Body of pancreas (tissue), 4 donors: ENCODE measurements at places on chromosomes 6 and 20. TPM values are rescaled to one million over a fixed set of nuclear protein-coding genes. Genes with fewer than 3 reads are reported as not detected.
A peak's percentile ranks its signal among the peaks of the same experiment; 100 is the strongest.

BEND6 gene
- total RNA-seq: not detected

CCDC170 gene
- total RNA-seq: 2.1 TPM

LGSN gene
- total RNA-seq: under 0.01 TPM

- no peaks in the 10 kb centered on the region for H3K36me3 ChIP-seq
- no peak for DNase-seq
Measured at GRCh38 chr6:145483191-145483996, 251.9 kb downstream of the EPM2A start.

DNA sequence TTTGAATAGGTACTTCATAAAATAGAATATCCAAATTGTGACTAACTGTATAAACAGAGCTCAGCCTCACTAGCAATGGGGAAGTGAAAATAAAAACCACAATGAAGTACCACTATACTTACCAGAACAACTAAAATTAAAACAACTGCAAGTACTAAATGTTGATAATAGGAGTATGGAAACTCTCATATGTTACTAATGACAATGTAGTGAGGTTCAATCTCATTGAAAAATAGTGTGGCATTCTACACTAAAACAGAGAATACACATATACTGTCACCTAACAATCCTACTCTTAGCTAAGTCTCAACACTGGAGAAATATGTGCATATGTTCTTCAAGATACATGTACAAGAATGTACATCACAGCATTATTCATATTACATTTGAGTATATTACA, 132.0 kb upstream of the CARMIL1 start:
- H3K4me3 ChIP-seq: no peak overlapping the region
- H3K27ac ChIP-seq: no peak overlapping the region
- no peaks in the 10 kb centered on the region for H3K27me3 ChIP-seq
- H3K36me3 ChIP-seq: no peaks in the 10 kb centered on the region

DNA sequence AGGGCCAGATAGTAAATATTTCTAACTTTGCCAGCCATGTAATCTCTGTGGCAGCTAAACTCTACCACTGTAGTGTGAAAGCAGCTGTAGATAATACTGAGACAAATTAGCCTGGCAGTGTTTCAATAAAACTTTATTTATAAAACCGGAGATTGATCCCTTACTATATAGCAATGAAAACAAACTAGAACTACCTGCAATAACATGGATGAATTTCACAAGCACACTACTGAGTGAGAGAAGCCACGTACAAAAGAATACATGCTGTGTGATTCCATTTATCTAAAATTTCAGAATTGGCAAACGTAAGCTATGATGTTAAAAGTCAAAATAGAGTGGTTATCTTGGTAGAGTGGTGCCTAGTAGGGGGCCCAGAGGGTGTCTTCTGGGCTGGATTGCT, 198.7 kb upstream of the SGK1 start:
- peak overlapping the region; percentile 74 for H3K27ac ChIP-seq
- no peak overlapping the region for H3K4me3 ChIP-seq
- H3K27me3 ChIP-seq: no peaks in the 10 kb centered on the region
- H3K36me3 ChIP-seq: no peaks in the 10 kb centered on the region
- H3K4me1 ChIP-seq: peaks cover 48% of the 10 kb centered on the region

GRCh38 chr6:45605971-45606370, 228.2 kb upstream of the SUPT3H start:
- no peaks in the 10 kb centered on the region for H3K27me3 ChIP-seq
- no peak overlapping the region for H3K4me3 ChIP-seq
- no peaks in the 10 kb centered on the region for H3K36me3 ChIP-seq
- no peaks in the 10 kb centered on the region for H3K4me1 ChIP-seq
- DNase-seq: no peak
- H3K27ac ChIP-seq: no peak overlapping the region

- no peak overlapping the region for H3K27ac ChIP-seq
- no peak overlapping the region for H3K4me3 ChIP-seq
- no peaks in the 10 kb centered on the region for H3K4me1 ChIP-seq
- DNase-seq: no peak
- no peaks in the 10 kb centered on the region for H3K36me3 ChIP-seq
- no peaks in the 10 kb centered on the region for H3K27me3 ChIP-seq
Measured at GRCh38 chr6:160967833-160968232, 23.7 kb upstream of the MAP3K4 start.

DNA sequence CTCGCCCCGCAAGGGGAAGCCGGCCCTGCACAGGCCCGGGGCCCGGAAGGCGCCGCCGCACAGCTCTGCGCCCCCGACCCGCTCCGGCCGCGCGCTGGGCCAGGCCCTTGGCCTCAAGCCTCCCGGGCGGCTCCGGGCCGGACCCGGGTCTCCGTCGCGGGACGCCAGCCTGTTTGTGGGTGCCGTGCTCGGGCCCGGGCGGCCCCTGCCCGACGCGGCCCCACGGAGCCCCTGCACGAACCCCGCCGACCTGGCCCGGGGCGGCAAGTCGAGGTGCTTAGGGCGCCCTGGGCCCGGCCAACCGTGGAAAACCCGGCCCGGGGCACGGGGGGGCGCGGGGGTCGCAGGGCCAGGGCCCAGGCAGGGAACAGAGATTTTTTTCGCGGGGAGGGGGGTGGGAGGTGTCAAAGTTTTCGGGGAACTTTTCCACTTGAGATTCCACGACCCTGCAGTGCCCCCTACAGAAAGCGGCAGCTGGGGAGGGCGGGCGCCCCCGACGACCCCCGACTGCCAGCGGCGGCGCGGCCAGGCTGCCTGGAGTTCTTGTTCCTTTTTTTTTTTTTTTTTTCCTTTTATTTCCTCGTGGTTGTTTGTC, 805 bp upstream of the STX16 start:
- H3K27ac ChIP-seq: peak overlapping the region; percentile 95
- peak; percentile 21 for DNase-seq
- no peaks in the 10 kb centered on the region for H3K27me3 ChIP-seq
- peaks cover 29% of the 10 kb centered on the region for H3K4me1 ChIP-seq

- H3K27me3 ChIP-seq: no peaks in the 10 kb centered on the region
- H3K4me1 ChIP-seq: peaks cover 43% of the 10 kb centered on the region
- H3K4me3 ChIP-seq: no peak overlapping the region
- no peaks in the 10 kb centered on the region for H3K36me3 ChIP-seq
- no peak for DNase-seq
- no peak overlapping the region for H3K27ac ChIP-seq
Measured at GRCh38 chr20:32320305-32320704, 37.8 kb upstream of the ASXL1 start.

GRCh38 chr6:4687989-4688947, 87.9 kb upstream of the CDYL start:
- H3K27me3 ChIP-seq: no peaks in the 10 kb centered on the region
- no peak for DNase-seq
- no peaks in the 10 kb centered on the region for H3K36me3 ChIP-seq
- peak overlapping the region; percentile 49 for H3K27ac ChIP-seq
- no peak overlapping the region for H3K4me3 ChIP-seq

GRCh38 chr6:35544769-35545361, 32.2 kb upstream of the TULP1 start:
- H3K4me3 ChIP-seq: no peak overlapping the region
- no peaks in the 10 kb centered on the region for H3K36me3 ChIP-seq
- no peak overlapping the region for H3K27ac ChIP-seq
- DNase-seq: no peak
